ENCODE measurements at places on chromosomes 3 and 15.

DNA sequence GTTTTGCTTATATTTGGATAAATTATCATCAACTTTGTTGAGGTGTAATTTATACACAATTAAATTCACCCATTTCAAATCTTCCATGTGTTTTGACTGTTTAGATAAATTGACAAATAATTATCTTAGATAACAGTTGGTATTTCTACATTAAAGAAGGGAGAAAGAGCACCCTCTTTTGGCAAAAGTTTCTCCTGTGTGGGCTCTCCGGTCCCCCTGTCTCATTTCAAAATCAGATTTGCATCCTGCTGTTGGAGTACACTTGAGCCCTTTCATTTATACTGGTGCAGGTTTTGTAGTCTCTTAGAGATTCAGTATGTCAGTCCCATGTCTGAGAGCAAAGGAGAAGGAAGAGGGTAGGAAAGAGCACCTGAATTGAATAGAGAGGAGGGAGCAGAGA, 49.4 kb downstream of the NKIRAS1 start:
- DNase-seq, result no peak

- no peak for DNase-seq
These were observed 21.2 kb downstream of the TFDP2 start for GRCh38 chr3:142127941-142128658.

GRCh38 chr3:52339612-52340011, 23.5 kb downstream of the DNAH1 start:
- peak; percentile 42 for DNase-seq

GRCh38 chr3:156620260-156620659, 54.1 kb upstream of the TIPARP start:
- DNase-seq, result no peak

DNA sequence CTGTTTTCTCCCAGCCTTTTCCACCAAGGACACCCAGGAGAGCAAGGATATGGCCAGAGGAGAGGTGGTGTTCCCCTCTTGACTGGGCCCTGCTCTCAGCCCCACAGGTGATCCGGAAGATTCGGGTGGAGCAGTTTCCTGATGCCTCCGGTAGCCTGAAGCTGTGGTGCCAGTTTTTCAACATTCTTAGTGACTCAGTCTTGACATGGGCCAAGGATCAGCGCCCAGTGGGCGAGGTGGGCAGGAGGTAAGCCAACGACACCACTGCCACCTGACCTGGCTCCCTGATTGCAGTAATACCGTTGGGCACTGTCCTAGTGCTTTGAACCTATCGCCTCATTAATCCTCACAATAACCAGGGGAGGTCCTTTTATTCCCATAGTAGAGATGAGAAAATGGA, 25.3 kb upstream of the SLC28A1 start:
- DNase-seq, result no peak

- peak; percentile 71 for DNase-seq
These were observed 91.4 kb downstream of the NFKBIZ start for GRCh38 chr3:101940521-101941317.

DNA sequence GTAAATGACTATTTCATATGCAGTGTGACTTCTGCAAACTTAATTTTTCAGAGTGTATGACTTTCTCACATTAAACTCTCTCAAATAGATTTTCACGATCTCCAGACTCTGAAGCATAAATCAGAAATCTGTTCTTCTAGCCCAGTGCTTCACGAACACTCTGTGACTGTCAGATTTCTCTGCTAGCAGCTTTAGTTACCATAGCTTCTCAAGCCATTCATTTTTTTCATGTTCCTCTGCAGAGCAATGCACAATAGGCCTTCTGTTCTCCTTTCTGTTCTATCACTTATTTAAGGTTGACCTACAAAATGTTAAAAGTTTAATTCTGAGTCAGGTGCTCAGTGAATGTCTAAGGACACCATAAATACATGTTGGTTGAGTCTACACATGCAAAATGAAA, 1102.2 kb downstream of the TUSC7 start:
- no peak for DNase-seq

DNA sequence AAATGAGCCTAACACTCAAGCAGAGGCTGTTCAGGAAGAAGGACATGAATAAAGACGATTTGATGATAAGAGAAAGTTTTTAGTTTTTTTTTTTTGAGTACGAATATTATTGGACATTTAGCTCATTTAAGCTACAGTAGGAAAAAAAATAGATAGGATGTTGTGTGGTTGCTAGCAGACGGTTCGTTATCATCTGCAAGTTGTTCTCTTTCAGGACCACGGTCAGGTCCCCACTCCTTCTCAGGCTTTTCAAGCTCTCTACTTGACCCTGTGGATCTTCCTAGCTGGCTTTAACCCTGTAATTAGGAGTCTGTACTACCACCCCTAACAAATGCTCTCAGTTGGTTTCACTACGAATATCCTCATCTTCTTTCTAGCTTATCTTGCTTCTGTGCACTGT, 1.1 kb downstream of the KCNH8 start:
- DNase-seq, result peak; percentile 48

DNA sequence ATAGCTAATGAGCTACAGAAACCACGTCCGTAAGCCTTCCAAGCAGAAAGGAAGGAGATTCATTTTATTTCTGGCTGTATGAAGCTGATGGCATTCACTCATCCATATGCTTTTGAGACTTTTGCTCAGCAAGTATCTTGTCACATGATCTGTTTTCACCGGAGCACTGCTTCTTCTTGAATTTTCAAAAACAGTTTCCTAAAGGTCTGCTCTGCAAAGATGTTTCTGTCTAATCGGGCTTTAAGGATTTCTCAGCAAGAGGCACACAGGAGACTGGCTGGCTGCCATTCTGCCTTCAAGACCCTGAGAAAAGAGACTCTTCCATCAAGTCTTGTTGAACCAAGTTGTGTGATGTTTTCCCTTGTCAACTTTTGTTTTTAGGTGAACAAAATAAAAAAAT, 289.6 kb upstream of the LYSMD4 start:
- DNase-seq, result no peak

GRCh38 chr3:98359993-98360675, 6.5 kb downstream of the OR5K4 start:
- no peak for DNase-seq

DNA sequence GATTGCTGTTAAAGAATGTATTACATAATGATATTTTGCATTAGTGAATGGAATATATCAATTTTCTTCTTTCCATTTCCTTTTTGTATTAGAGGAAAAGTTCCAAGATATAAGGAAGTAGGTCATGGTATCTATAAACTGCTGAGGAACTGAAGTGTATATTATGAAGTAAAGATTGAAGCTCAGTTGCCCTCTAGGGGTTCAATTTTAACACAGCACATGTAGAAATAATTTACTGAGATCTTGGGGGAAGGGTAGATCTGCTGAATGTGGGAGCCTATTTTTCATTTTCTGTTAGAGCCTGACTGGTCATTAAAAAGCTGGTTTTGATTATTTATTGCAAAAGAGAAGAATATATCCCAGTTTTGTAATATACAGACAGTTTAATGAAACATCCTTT, 45.2 kb downstream of the CMC1 start:
- DNase-seq, result peak; percentile 13

- DNase-seq, result no peak
These were observed 32.9 kb upstream of the BLM start for GRCh38 chr15:90684281-90684680.

DNA sequence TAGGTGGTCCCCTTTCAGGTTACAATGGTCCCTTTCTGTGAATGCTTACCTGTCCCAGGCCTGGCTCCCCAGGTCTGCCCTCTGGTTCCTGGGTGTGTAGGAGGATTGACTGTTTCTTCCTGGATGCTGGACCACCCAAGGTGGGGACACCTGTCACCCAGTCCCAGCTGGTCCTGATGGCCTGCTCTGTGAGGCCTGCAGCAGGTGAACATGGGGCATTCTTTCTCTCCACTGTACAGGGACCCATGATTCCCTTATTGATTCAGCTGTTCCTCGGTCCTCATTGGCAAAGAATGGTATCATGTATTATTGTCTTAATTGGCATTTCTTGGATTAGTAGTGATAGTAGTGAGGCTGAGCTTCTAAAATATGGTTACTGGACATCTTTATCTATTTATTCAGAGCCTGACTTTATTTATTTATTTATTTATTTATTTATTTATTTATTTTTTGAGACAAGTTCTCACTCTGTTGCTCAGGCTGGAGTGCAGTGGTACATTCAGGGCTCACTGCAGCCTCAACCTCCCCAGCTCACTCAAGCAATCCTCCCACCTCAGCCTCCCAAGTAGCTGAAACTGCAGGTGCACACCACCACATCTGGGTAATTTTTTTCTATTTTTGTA, 8.8 kb upstream of the DNAJA4 start:
- DNase-seq, result no peak

DNA sequence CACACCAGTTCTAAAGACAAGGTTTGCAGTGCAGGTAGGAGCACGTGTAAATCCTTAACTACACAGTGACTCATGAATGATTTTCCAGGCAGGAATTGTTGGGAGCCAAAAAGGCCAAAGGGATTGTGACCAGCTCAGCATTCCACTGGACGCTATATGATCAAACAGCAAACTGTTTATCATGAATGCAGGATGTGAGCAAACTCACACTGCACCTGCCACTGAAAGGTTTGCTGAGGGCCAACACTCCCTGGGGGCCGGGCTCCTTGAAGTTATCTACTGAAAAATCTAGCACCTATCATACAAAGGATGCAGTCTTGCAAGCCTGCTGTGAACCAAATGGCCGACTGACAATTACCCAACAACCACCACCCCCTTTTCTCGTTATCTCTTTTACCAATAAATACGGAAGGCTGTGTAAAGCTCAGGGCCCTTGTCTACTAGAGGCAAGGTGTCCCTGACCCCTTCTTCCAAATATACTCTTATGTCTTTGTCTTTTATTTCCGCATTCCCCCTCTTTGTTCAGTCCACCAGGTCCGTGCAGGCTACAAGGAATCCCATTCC, 11.5 kb upstream of the DNASE1L3 start:
- DNase-seq, result no peak

DNA sequence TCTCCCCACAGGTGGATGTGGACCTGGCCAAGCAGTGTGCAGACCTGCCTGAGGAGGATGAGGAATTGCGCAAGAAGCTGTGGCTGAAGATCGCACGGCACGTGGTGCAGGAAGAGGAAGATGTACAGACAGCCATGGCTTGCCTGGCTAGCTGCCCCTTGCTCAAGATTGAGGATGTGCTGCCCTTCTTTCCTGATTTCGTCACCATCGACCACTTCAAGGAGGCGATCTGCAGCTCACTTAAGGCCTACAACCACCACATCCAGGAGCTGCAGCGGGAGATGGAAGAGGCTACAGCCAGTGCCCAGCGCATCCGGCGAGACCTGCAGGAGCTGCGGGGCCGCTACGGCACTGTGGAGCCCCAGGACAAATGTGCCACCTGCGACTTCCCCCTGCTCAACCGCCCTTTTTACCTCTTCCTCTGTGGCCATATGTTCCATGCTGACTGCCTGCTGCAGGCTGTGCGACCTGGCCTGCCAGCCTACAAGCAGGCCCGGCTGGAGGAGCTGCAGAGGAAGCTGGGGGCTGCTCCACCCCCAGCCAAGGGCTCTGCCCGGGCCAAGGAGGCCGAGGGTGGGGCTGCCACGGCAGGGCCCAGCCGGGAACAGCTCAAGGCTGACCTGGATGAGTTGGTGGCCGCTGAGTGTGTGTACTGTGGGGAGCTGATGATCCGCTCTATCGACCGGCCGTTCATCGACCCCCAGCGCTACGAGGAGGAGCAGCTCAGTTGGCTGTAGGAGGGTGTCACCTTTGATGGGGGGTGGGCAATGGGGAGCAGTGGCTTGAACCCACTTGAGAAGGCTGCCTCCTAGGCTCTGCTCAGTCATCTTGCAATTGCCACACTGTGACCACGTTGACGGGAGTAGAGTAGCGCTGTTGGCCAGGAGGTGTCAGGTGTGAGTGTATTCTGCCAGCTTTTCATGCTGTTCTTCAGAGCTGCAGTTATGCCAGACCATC, 8.6 kb downstream of the VPS18 start:
- no peak for DNase-seq

DNA sequence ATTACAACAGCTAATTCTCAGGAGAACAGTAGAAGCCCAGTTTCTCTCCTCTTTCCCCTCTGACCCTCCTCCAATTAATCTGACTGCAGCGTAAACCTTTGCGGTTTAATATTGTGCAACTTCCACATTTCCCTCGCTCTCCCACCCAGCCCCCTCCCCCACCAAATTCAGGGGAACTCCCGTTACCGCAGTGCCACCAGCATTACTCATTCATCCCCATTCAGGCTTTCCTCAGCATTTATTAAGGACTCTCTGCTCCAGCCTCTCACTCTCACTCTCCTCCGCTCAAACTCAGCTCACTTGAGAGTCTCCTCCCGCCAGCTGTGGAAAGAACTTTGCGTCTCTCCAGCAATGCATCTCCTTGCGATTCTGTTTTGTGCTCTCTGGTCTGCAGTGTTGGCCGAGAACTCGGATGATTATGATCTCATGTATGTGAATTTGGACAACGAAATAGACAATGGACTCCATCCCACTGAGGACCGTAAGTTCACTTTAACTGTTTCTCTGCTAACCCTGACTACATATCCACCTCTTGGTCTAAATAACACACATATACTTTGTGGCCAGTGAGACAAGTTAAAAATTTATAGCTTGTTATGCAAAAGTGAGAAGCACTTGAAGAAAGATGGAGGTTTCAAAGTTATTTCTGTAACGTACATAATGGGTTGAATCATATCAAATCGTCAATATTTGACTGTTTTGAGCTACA, at the start of gene PTX3:
Gene PTX3 (plus strand): TSS at position 268 of the 709 bp plus-strand sequence. CDS start 84 bp downstream, at position 352.
- peak; percentile 62 for DNase-seq

DNA sequence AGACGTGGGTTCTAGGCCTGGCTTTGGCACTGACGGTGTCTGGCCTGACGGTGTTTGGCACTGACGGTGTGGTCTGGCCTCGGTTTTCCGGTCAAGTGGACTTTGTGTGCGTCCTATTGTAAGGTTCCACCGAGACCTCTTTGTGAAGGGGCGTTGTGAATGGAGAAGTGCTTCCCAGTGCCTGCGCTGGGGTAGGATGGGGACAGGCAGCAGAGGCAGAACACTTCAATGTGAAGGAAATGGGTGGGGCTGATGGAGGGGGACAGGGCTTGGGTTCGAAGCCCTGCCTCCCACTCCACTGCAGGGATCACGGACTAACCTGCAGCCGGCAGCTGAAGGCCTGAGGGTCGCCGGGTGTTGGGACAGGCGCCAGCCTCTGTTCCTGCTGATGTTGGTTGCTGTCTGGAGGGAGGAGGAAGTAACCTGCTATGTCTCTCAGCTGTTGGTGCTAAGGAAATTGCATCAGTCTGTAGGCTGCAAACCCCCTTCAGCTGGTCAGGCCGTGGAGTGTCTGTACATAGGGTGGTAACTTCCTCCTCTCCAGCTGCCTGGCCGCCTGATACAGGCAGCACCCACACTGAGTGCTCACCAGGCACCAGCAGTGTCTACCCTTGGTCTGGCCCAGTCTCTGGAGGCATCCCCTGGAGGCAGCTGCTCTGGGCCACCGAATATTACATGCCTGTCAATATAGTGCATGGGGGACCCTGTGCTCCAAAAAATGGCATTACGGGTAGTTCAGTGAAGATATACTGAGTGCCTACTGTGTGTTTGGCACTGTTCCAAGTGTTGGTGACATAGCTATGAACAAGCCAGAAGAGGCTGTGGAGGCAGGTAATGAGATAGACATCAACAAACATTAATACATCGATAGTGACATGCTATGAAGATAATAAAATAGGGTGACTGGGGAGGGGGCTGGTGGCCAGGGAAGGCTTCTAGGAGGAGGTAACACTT, 1.1 kb downstream of the TM6SF1 start:
- DNase-seq, result no peak

Data from urothelium cell line (cell line).